Activated CD4-positive, alpha-beta memory T cell treated with anti-CD3 and anti-CD28 coated beads for 36 hours (primary cell): ENCODE measurements at places on chromosomes 11 and 22. TPM values are rescaled to one million over a fixed set of nuclear protein-coding genes. Genes with fewer than 3 reads are reported as not detected.

ARHGEF17 gene
- 0.07 TPM for total RNA-seq

GRCh38 chr22:46454504-46455269, 82.7 kb downstream of the CELSR1 start:
- H3K4me3 ChIP-seq: no peak overlapping the region
- H3K36me3 ChIP-seq: no peaks in the 10 kb centered on the region
- H3K27me3 ChIP-seq: peaks cover 2% of the 10 kb centered on the region

DNA sequence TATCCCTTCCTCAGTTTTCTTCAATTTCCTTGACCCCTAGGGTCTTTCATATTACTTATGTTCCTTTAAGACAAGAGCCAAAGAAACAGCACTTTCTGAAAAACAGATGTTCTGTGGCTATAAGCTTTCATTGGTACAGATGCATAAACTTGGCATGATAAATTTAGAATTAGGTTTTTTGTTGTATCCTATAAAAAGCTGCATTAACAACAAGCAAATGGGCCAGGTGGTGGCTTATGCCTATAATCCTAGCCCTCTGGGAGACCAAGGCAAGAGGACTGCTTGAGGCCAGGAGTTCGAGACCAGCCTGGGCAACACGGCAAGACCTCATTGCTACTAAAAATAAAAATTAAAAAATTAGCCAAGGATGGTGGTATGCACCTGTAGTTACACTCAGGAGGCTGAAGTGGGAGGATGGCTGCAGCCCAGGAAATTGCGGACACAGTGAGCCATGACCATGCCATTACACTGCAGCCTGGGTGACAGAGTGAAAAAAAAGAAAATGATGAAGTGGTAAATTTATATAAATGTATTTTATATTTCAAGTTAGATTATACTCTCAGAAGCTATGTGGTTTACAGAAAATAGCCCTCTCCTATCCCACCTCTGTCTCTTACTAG, 18.3 kb downstream of the KMT5B start:
- H3K4me1 ChIP-seq: peaks cover 54% of the 10 kb centered on the region
- H3K36me3 ChIP-seq: no peaks in the 10 kb centered on the region
- H3K27me3 ChIP-seq: no peaks in the 10 kb centered on the region
- no peak overlapping the region for H3K27ac ChIP-seq
- DNase-seq: no peak

DNA sequence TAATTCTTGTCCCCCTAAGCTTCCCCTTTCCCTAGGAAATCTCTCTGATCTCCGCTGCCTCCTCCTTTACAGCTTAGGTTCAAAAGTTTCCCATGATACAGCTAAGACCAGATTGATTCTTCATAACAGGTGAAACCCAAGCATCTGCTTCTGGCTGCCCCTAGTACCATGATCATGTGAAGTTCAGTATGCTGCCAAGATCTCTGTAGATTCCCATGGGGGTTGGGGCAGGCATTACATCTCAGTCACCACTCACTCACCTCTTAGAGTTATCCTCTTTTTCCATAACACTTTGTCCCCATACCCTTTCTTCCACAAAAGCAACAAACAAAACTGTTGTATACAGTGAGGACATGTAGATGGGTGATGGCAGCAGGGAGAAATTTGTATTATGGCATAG, 44.0 kb downstream of the RRP8 start:
- H3K4me1 ChIP-seq: no peaks in the 10 kb centered on the region
- no peak for DNase-seq
- no peak overlapping the region for H3K27ac ChIP-seq
- no peaks in the 10 kb centered on the region for H3K27me3 ChIP-seq
- peaks cover 2% of the 10 kb centered on the region for H3K36me3 ChIP-seq
- H3K4me3 ChIP-seq: no peak overlapping the region

- H3K36me3 ChIP-seq: no peaks in the 10 kb centered on the region
- no peaks in the 10 kb centered on the region for H3K4me1 ChIP-seq
- H3K27me3 ChIP-seq: peaks cover 2% of the 10 kb centered on the region
- no peak overlapping the region for H3K27ac ChIP-seq
- H3K4me3 ChIP-seq: no peak overlapping the region
- no peak for DNase-seq
These were observed 8.9 kb upstream of the SYT8 start for GRCh38 chr11:1825785-1826451.

DNA sequence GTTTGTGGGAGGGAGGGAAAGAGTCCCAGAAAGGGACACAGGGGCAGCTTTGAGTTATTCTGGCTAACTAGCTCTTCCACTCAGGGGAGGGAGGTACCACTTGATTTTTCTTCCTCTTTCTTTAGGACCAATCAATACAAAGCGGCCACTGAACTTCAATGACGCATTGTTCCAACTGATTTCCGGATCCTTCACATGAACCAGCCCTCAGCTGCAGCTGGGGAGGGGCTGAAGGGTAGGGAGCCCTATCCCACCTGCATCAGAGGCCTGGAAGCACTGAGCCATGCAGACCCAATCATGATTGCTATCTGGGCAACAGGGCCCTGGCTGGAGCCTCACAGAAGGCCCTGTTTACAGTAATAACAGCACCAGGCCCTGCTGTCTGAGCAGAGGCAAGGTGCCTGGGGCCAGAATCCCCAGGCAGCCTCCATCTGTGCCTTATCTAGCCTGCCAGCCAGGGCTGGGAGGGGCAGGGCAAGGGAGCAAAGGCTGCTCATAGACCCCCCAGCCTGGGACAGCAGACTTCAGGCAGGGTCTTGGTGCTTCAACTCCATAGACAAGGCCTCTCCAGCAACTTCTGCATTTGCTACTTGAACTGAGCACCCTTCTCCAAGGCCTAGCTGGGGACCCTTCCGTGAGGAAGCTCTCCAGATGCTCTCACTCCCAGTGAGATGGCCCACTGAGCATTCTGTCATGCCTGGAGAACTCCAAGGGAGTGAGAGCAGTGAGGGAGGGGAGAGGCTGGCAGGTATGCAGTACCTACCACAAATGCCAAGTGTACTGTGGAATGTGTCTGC, 22.5 kb downstream of the CLPB start:
- H3K4me3 ChIP-seq: no peak overlapping the region
- peaks cover 11% of the 10 kb centered on the region for H3K4me1 ChIP-seq
- H3K36me3 ChIP-seq: peaks cover 1% of the 10 kb centered on the region
- H3K27ac ChIP-seq: no peak overlapping the region
- no peak for DNase-seq

- no peaks in the 10 kb centered on the region for H3K27me3 ChIP-seq
- no peak for DNase-seq
- H3K27ac ChIP-seq: no peak overlapping the region
- H3K36me3 ChIP-seq: no peaks in the 10 kb centered on the region
- no peak overlapping the region for H3K4me3 ChIP-seq
- H3K4me1 ChIP-seq: no peaks in the 10 kb centered on the region
These were observed 522.9 kb downstream of the NTM start for GRCh38 chr11:131893103-131893890.

DNA sequence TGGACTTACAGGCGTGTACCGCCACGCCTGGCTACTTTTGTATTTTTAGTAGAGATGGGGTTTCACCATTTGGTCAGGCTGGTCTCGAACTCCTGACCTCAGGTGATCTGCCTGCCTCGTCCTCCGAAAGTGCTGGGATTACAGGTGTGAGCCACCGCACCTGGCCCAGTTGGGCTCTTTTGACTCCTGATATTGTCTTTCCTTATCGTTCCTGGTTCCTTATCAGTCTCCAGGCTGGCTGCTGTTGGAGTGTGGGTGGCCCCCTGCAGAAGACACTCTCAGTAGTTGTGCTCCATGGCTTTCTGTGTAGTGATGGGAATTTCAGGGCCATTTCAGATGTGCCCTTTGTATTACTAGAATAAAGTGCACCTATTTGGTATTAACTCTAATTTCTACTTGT, 55.3 kb downstream of the C22orf31 start:
- H3K27me3 ChIP-seq: peaks cover 7% of the 10 kb centered on the region
- H3K4me1 ChIP-seq: no peaks in the 10 kb centered on the region
- no peaks in the 10 kb centered on the region for H3K36me3 ChIP-seq

FRMD8 gene
- total RNA-seq: 37.9 TPM

AKIP1 gene
- total RNA-seq: 39.9 TPM

SEC14L6 gene
- total RNA-seq: not detected

TBX10 gene
- total RNA-seq: not detected

TYMP gene
- 65.6 TPM for total RNA-seq

GRCh38 chr11:82811369-82811768, 77.7 kb upstream of the FAM181B start:
- H3K27me3 ChIP-seq: peaks cover 26% of the 10 kb centered on the region
- no peak overlapping the region for H3K27ac ChIP-seq
- H3K4me1 ChIP-seq: no peaks in the 10 kb centered on the region
- DNase-seq: no peak
- H3K36me3 ChIP-seq: no peaks in the 10 kb centered on the region
- no peak overlapping the region for H3K4me3 ChIP-seq

SMC1B gene
- total RNA-seq: 1.1 TPM

- H3K36me3 ChIP-seq: no peaks in the 10 kb centered on the region
- H3K27me3 ChIP-seq: peaks cover 10% of the 10 kb centered on the region
- no peak overlapping the region for H3K27ac ChIP-seq
- H3K4me3 ChIP-seq: no peak overlapping the region
- H3K4me1 ChIP-seq: no peaks in the 10 kb centered on the region
- DNase-seq: no peak
These were observed 292 bp downstream of the SCGB2A1 start for GRCh38 chr11:62208785-62209144.

DNA sequence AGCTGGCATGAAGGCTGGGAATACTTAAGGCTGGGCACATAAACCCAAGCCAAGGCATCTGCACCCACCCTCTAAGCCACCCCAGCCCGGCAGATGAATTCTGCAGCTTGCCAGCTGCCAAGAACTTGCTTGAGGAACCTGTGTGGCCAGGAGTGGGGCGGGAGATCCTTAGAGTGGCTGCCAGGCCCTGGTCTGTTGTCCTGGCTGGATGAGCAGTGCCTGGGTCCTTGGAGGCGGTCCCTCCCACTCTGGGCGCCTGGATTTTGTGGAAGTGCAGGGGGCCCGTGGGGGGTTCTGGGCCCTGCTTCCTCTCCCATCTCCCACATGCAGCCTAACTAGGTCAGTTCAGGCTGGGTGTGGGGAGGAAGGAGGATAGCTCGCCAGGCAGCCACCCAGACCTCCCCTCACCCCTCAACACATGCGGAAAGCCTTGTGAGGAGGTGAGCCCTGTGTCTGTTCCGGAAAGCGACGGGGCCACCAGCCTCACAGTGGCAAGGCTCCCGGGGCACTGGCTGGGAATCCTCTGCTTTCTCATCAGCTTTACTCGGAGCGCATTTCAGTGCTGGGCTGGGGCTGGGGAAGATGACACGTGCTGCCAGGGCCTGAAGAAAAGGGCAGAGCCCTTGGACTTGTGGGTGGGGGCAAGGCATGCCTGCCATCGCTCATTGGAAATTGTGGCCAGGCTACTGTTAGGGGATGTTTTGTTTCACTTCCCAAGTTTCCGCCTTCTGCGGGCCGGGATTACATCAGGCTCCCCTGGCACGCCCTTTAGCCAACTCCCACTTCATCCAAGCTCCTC, 8.4 kb downstream of the DAGLA start:
- DNase-seq: no peak
- H3K4me1 ChIP-seq: no peaks in the 10 kb centered on the region
- H3K36me3 ChIP-seq: no peaks in the 10 kb centered on the region
- H3K27ac ChIP-seq: no peak overlapping the region
- H3K27me3 ChIP-seq: no peaks in the 10 kb centered on the region

GRCh38 chr22:30210235-30210909, 36.2 kb downstream of the LIF start:
- H3K27me3 ChIP-seq: no peaks in the 10 kb centered on the region
- peaks cover 13% of the 10 kb centered on the region for H3K4me1 ChIP-seq
- no peak overlapping the region for H3K27ac ChIP-seq
- no peak overlapping the region for H3K4me3 ChIP-seq

GRCh38 chr22:34763496-34763895, 302.5 kb upstream of the ISX start:
- DNase-seq: no peak
- H3K27me3 ChIP-seq: peaks cover 2% of the 10 kb centered on the region

- peaks cover 2% of the 10 kb centered on the region for H3K36me3 ChIP-seq
- DNase-seq: no peak
- H3K4me3 ChIP-seq: no peak overlapping the region
- no peak overlapping the region for H3K27ac ChIP-seq
These were observed 41.6 kb downstream of the USP35 start for GRCh38 chr11:78230161-78230877.

MCAT gene
- total RNA-seq: 14.3 TPM

- H3K27ac ChIP-seq: peak within 1 kb of the TSS; percentile 97
- peak; percentile 91 for DNase-seq
- peaks cover 17% of the 10 kb centered on the region for H3K4me1 ChIP-seq
- no peaks in the 10 kb centered on the region for H3K27me3 ChIP-seq
These were observed at the start of gene VPS51 for GRCh38 chr11:65095974-65096806. Gene VPS51 (plus strand): TSS chr11:65096214. CDS start chr11:65096251, 37 bp downstream.

- no peaks in the 10 kb centered on the region for H3K36me3 ChIP-seq
- no peak overlapping the region for H3K27ac ChIP-seq
- H3K27me3 ChIP-seq: no peaks in the 10 kb centered on the region
- no peaks in the 10 kb centered on the region for H3K4me1 ChIP-seq
These were observed 14.0 kb downstream of the GRAMD4 start for GRCh38 chr22:46634011-46634699.
